Stimulated activated CD8-positive, alpha-beta memory T cell treated with anti-CD3 and anti-CD28 coated beads, Interleukin-4, amount 100 ng/mL, for 4 hours (primary cell): ENCODE measurements at places on chromosomes 7 and 10.

- no peak for DNase-seq
Measured at GRCh38 chr10:69864321-69864720, 62.6 kb downstream of the COL13A1 start.

GRCh38 chr7:150715293-150715692, 1.1 kb upstream of the GIMAP1 start:
- no peak for DNase-seq

- DNase-seq, result no peak
Measured at GRCh38 chr7:140609646-140610045, 31.0 kb downstream of the DENND2A start.

DNA sequence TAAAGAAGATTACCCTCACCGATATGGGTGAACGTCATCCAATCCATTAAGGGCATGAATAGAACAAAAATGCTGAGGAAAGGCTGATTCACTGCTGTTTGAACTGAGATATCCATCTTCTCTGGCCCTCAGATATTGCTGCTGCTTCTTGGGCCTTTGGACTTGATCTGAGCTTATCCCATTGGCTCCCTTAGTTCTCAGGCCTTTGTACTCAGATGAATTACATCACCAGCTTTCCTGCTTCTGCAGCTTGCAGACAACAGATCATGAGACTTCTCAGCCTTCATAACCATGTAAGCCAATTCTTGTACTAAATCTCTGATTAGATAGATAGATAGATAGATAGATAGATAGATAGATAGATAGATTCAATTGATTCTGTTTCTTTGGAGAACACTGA, 40.2 kb downstream of the CYCS start:
- DNase-seq, result no peak

- DNase-seq, result no peak
Measured at GRCh38 chr10:100186253-100187212, 704 bp upstream of the ERLIN1 start.

GRCh38 chr7:26698194-26698593, 166.2 kb downstream of the SKAP2 start:
- DNase-seq, result no peak

DNA sequence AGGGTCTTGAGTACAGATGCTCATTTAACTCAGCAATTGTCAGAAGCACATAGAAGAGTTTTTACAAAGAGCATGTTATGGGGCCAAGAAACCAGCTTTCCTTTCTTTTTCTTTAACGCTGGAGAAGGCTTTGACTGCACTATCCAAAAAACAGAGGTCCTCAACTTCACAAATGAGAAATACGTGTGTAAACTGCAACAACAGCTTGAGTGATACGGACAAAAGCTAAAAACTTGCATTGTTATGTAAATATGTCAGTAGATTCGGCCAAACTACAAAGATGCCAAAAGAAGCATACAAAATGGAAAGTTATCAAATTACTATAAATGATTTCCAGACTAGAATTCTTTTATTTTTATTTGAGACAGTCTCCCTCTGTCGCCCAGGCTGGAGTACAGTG, 62.4 kb upstream of the C10orf90 start:
- no peak for DNase-seq

- DNase-seq, result no peak
Measured at GRCh38 chr7:100571829-100572116, 1.9 kb downstream of the SAP25 start.

DNA sequence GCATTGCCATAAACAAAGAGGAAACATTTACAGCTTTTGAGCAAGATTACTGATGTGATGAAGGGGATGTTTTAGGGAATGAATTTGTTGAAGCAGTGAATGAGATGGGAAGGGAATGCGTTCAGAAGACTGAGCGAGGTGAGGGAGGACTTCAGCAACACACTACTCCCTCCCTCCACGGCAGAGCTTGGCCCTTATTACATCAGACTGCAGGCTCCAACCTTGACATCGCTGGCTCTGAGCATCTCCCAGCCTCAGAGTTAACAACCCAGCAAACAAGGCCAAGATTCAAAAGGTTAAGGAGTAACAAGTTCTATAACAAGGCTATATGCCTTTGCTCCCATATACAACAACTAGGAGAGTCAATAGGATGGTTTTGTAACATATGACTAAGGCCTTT, 164.4 kb downstream of the ELMO1 start:
- no peak for DNase-seq
